Germinal center (tissue), 1 donor: ENCODE measurements at places on chromosomes 3 and 15.

GRCh38 chr3:45134758-45135521, 11.2 kb downstream of the CDCP1 start:
- no peak for DNase-seq

- no peak for DNase-seq
Observed at GRCh38 chr3:166265153-166265552, 427.9 kb upstream of the BCHE start.

DNA sequence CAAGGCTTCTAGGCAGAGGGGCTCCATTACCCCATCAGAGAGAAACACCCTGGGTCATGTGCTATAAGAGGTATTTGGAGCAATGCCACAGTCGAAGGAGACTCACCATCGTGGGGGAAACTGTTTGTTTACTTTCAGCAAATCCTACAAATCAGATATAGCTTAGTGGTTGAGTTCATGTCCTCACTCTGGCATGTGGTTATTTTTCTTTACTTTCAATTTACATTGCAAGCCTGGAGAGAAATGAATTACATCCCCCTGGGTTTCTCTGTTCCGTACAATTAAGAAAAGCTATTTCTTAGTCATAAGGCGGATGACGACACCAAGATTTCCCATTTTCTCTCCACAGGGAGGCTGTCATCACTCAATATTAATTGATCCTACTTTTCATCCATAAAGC, 36.9 kb downstream of the RFTN1 start:
- DNase-seq: no peak

GRCh38 chr3:43879166-43879565, 188.4 kb downstream of the ABHD5 start:
- peak; percentile 64 for DNase-seq

GRCh38 chr3:56189536-56189935, 278.7 kb downstream of the ERC2 start:
- no peak for DNase-seq

DNA sequence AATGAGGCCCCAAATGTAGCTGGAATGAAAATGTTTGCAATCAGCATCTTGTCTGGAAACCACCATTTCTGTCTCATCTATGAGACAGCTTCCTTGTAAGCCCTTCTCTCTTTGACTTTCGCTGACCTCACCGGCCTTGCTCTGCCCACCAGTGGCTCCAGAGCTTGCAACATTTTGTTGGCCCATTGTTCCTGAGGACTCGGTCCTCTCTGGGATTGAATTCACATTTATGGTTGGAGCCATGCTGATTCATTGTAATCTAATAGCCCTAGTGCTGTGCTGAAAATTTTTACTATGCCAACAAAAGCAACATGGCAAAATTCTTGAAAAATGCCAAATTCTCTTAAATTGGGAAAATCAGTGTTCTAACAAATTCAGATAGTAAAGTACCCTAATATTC, 37.2 kb downstream of the ABHD5 start:
- no peak for DNase-seq

GRCh38 chr15:47987461-47987860, 133.3 kb upstream of the SLC24A5 start:
- DNase-seq: no peak

GRCh38 chr3:196122021-196122687, 40.3 kb upstream of the TFRC start:
- DNase-seq: no peak

DNA sequence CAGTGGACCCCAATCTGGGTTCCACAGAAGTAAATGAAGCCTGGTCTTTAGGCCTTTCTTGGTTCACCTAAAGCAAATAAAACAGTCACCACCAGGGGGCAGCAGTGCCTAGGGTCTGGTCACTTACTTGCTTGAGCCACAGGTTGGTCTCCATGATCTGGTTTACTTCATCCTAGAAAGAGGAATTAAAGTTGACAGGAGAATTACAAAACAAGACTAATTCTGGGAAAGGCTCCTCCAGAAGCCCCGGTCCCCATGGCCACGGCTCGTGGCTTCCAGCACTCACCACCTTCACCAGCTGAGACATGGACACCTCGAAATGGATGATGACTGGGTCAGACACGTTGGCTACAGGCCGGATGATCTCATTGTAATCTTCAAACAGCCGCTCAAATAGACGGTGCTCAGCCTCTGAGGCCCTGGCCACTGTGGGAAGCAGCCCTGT, 2.3 kb downstream of the CHRNA3 start:
- DNase-seq: peak; percentile 78

GRCh38 chr3:77134769-77135168, 94.9 kb downstream of the ROBO2 start:
- DNase-seq: no peak
